ENCODE measurements at places on chromosomes 4 and X.

DNA sequence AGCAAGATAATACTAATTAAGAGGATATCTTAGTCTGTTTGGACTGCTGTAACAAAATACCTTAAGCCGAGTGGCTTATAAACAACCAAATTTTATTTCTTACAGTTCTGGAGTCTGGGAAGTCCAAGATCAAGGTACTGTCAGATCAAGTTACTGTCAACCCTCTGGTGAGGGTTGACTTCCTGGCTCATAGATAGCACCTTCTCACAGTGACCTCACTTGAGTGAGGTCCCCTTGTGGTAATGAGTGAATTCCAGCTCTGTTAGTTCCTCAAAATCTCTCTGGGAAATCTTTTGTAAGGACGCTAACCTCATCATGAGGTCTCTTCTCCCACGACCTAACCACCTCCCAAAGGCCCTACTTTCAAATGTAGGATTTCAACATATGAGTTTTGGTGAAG is 36.9 kb upstream of the ADGRA3 start:
- DNase-seq, result no peak

GRCh38 chr4:174582463-174582862 is 60.2 kb upstream of the HPGD start:
- no peak for DNase-seq

DNA sequence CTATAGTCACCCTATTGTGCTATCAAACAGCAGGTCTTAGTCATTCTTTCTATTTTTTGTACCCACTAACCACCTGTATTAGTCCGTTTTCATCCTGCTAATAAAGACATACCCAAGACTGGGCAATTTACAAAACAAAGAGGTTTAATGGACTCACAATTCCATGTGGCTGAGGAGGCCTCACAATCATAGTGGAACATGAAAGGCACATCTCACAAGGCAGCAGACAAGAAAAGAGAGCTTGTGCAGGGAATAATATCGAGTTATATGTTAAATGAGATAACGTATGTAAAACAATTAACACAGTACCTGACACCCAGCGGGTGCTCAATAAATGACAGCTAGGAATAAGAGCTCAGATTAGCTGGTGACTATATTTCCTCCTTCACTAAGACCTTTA is 88.1 kb upstream of the WDR44 start:
- no peak for DNase-seq

DNA sequence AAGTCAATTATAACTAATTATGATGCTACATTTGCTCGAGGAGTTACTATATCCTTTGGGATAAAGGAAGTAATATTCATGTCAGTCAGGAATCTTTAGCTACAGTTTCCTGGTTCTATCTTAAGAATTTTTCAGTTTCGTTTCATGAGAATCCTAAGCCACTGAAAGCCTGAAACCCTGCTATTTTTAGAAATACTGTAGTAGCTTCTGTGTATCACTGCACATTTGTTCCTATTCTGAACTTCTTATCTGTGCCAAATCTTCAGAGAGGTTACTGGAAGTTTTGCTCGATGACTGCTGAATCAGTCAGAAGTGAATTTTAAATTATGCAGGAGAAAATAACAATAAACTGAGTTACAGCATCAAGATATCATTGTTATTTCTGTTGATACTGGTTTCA is 249.2 kb downstream of the TENM3 start:
- no peak for DNase-seq

GRCh38 chr4:76874176-76874575 is 23.8 kb downstream of the SOWAHB start:
- DNase-seq, result no peak

DNA sequence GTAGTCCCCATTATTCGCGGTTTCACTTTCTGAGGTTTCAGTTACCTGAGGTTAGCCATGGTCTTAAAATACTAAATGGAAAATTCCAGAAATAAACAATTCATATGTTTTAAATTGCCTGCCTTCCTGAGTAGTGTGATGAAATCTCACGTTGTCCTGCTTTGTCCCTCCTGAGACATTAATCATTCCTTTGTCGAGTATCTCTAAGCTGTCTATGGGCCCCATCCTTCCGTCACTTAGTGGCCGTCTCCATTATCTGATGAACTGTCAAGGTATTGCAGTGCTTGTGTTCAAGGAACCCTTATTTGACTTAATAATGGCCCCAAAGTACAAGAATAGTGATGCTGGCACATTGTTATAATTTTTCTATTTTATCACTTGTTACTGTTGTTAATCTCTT is 94.8 kb downstream of the ADGRL3 start:
- DNase-seq, result no peak

DNA sequence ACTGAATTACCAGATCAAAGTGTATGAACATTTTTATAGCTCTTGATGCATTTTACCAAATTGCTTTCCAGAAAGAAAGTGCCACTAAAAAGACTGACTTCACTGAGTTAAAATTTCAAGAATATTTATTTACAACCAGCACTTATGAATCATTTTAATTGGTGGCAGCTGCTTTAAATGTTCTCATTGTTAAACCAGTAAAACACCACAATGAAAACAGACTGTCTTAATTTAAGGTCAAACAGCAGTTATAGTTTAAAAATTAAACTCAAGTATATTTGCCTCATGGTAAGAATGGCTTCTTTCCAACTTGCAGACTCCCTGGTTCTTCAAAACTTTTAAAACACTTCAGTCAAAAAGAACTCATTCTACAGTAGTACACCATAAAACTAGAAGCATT is 36.9 kb downstream of the AMMECR1 start:
- DNase-seq, result no peak

DNA sequence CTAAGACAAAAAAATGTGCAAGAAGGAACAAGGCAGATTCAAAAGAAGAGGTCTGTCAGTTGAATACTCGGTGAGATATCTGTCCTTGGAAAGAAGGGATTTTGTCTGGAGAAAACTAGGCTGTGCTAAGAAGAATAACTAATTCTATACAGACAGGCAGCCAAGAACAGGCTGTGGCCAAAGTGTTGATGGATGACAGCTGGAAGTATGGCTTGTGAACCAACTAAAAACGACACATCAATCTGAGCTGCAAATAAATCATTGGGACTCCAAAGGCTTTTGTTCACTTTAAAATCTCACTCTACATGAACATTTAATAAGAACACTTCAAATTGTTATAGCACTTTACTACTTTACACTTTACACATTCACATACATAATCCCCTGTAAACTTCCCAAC is 70.5 kb upstream of the IGSF1 start:
- no peak for DNase-seq

DNA sequence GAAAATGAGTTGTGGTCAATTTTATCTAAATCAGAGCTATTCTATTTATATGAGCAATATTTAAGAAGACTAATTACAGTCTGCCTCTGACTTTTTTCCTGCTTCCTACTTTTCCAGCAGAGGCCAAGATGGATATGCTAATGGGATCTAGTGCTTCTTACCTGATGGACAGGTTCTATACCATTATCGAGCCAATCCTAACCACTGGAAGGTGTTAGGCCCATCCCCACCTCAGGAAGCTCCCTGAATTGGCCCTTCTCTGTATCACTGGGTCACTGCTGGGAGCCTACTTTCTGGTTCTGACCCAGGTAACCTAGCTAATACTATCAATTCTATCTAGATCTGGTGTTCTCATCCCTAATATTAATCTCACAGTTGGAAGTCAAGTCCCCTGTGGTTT is 577 bp upstream of the YIPF7 start:
- no peak for DNase-seq

- DNase-seq, result no peak
Measured at GRCh38 chr4:181503687-181504390, 739.4 kb upstream of the TENM3 start.

DNA sequence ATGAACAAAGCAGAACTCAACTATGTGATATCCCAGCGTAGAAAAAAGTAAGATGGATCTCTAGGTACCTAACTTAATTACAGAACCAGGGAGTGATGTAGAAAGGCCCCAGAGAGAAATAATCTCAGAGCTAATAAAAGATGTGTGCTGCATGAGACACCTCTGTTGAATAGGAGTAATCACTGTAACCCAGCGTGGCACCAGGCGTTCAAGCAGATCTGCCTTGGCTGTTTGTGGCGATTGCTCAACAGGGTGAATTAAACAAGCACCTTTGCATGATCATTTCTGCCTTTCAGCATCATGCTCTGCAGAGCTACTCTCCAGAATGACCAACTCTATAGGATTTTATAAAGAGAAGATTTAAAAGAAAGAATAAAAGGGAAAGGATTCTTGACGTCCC is 81.7 kb upstream of the KCNIP4 start:
- DNase-seq, result no peak

GRCh38 chr4:55154290-55154880 is 29.0 kb upstream of the KDR start:
- no peak for DNase-seq

DNA sequence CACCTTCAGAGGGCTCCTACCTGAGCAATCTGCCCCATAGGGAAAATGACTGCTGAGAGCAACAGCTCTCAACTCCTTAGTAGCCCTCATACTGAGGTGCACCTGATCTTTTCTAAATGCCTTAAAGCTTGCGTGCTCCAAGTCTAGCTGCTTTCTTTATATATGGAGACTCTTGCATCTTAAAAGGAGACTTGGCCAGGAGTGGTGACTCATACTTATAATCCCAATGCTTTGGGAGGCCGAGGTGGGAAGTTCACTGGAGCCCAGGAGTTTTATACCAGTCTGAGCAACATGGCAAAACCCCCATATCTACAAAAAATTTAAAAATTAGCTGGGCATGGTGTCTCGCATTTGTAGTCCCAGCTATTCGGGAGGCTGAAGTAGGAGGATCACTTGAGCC is 78.1 kb upstream of the TRIM2 start:
- peak; percentile 1 for DNase-seq

DNA sequence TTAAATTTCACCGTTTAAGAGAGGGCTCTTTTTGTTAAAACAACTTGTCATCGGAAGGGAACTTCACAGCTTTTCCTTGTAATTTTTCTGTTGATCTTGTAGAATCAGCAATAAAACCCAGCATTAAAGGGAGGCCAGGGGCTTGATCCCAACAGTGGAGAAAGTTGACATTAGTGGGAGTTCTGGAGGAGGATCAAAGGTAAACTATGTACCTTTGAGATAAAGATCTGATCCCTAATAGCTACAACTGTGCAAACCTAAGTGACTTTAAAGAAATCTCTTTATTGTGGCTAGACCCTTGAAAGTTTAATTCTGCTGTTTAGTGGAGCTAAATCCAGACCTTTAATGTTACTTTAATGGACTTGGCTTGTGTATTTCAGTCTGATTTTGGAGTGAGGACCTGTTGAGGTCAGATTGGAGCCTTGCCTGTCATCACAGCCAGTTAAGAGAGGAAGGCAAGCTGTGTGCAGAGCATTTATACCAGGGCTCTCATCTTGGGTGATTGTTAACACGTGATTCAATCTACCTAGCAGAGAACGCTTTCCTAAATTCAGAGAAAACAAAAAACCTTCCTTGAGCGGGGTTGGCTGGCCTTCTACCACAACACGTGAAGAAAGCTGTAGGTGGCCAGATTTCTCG is 1.7 kb downstream of the DOCK11 start:
- no peak for DNase-seq

DNA sequence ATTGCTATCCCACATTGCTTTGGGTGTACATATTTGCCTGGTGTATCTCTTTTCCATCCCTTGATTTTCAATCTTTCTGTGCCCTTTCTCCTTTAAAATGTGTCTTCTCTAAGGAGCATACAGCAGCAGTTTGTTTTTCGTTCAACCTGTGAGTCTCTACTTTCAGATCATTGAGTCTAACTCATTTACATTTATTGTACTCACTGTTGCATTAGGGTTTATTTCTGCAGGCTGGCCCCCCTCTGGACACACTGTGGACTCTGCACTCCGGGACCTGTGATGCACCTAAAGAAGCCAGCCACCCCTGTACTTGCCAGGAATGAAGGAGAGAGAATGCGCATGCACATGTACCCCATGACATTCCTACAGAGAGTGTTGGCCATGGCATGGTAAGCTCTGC is 93.0 kb downstream of the FAM53A start:
- no peak for DNase-seq

- no peak for DNase-seq
Measured at GRCh38 chr4:126725906-126726305, 906.9 kb upstream of the INTU start.

- no peak for DNase-seq
Measured at GRCh38 chr4:182878633-182879495, 38.3 kb downstream of the DCTD start.

DNA sequence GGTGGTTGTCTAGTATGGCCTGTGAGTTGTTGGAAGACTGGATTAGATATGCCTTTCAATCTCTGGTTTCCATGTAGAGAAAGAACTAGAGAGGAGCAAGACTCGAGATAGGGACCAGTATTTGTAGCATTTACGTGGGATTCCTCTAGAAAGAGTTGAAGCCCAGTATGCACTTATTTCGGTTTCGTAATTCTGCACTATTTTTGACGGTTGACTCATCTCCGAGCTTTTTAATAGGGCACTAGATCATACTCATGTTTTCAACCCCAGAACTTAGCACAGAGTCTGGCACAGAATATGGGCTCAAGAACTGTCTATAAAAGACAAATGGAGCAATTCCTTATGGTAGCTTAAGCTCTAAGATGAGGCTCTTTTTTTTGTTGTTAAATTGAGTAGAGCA is 15.7 kb downstream of the HELT start:
- no peak for DNase-seq

DNA sequence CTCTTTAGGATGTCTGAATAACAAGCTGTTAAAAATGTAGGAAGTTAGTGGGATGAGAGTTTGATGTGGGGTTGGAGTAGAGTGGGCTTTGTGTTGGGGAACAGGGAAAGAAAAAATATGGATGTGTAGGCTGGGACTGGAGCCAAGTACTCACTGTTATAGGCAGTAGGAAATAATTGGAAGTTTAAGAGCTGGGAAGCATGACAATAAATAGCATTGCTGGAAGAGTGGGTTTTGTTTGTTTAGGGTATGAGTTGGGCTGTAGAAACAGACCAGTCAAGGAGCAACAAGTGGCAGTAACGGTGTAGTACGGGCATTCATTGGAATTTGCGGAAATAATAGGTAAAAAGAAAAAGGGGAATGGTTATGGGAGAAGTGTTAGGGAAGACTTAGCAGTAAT is 81.6 kb downstream of the KDM6A start:
- no peak for DNase-seq

DNA sequence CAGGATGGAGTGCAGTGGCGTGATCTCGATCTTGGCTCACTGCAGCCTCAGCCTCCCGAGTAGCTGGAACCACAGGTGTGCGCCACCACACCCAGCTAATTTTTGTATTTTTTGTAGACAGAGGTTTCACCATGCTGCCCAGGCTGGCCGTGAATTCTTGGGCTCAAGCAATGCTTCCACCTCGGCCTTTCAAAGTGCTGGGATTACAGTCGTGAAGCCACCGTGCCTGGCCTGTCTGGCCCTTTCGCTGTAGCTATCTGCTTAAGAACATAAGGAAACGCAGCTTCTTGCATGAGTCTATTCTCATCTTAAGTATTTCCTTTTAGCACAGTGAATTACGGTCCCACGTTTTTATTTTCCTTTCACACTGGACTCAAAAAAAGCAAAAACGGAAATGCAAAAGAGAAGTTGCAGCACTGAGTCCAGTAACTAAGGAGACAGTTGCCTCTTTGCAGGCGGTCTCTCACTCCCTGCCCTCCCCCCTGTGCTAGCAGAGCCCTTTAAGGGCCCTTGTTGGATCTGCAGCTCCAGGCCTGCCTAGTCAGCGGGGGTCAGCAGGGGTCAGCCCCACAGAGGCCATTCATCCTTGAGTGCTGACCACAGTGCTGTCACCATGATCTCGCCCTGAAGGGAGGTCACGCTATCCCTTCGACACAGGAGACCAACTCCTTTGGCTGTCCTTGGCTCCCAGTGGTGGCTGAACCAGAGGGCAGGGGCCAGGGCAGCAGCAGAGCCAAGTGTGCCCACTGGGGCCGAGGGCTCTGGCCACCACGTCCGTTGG is 21.8 kb upstream of the TBC1D14 start:
- peak; percentile 39 for DNase-seq
